ENCODE measurements at places on chromosomes 2 and 18.

DNA sequence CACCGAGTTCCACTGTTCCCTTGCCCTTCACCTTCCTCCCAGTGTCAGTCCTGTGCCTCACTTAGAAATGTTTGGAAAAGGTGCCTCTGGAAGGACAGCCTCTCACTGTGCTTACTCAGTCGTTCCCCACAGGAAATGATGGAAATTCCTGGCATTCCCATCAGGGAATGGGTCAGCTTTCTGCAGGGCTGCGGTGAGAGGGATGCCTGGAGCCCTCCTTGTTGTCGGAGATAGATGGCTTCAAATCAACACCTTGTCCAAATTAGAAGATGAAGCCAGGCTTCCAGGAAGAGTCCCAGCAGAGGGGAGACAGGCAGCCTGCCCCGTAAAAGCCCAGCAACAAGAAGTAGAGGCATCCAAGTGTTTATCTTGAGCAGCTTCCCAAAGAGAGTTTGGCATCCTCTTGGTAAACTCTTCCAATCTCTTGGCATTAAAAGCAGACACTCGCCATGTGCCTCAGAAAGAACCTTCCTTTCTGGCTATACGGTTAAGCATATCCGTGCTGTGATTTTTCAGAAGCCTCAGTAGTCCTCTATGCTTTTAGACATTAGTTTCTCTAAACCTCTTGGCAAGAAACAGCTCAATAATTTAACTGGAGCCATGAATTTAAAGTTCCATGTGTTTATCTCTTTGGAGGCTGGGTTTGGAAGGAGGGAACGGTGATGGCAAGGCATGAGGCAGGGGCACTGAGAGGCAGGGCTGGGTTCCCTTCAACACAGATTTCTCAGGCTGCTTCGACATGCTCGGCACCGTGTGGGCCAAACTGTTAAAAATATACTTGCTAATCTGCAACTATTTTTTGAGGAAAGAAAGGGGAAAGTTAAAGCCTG, 25.1 kb downstream of the COLEC12 start:
- DNase-seq = no peak

- DNase-seq = no peak
Observed at GRCh38 chr2:212939777-212940531, 211.5 kb downstream of the IKZF2 start.

GRCh38 chr18:27467073-27467472, 282.0 kb upstream of the CHST9 start:
- DNase-seq = no peak

DNA sequence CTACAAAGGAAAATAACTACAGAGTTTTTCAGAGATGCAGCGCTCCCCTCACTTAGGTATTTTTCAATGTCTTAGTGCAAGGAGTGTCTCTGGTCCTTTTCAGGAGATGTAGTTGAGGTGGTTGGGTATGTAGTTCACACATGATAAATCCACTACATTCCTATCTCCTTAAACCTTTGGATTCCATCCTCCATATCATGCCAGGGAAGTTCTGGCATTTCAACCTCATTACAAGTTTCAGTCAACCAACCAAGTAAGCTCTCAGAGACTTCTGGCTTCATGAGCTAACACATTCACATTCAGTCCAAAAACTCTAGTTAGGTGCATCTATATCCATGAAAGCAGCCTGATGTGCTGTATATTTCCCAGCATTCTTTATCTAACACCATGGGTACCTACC, 47.3 kb downstream of the MAP3K20 start:
- no peak for DNase-seq

DNA sequence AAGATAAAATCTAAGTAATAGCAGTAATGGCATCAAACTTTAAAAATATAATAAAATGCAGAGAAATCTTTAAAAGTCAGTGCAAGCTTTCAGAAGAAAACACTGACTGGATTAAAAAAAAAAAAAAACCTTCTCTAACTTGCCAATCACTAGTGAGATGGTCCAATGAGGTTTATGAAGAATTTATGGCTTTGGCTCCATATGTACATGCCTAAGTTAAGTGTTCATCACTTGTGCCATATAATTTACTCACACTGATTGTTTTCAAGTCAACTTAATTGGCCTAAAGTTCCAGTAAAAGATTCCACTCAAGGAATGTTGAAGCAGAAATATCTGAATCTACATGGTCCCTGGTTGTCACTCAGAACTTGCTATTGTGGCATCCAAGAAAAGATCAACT, 40.7 kb upstream of the RAB27B start:
- no peak for DNase-seq

GRCh38 chr2:16035747-16036745, 95.7 kb downstream of the MYCN start:
- DNase-seq = no peak

GRCh38 chr2:153287109-153287801, 191.3 kb downstream of the RPRM start:
- no peak for DNase-seq

GRCh38 chr2:148684507-148684906, 40.0 kb downstream of the EPC2 start:
- no peak for DNase-seq
